Gastroesophageal sphincter (tissue), 4 donors: ENCODE measurements at places on chromosomes 11 and 22. TPM values are rescaled to one million over a fixed set of nuclear protein-coding genes. Genes with fewer than 3 reads are reported as not detected.

DNA sequence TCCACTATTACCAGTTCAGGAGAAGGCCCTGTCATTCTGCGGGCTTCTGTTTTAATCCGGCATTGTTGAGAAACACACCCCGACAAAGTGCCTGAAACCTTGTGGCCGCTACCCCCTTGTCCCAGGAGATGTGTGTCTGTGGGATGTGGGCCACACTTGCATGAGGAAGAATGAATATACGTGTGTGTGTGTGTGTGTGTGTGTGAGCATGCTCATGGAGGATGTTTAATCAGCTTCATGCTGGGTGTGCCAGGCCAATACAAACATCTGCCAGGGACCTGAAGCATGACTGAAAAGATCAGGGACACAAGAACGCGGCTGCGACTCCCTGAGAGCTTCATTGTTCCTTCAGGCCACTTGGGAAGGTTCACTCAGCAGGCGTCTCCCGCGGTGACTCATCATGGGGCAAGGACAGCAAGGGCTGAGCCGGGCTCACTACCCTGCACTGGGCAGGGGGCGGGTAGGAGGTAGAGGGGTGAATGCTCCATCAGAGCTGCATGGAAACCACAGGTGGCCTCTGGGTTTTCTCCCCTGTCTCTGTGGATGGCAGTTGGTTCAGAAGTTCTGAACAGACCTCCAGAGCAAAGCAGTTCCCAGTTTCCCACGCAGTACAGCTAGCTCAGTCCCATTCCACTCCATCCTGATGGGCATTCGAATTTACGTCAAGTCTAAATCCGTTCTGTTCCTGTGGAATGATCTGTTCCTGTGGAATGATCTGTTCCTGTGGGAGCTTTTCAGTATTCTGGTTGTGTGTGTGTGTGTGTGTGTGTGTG is 7.0 kb upstream of the MALAT1 start:
- ATAC-seq: peak; percentile 20

DNA sequence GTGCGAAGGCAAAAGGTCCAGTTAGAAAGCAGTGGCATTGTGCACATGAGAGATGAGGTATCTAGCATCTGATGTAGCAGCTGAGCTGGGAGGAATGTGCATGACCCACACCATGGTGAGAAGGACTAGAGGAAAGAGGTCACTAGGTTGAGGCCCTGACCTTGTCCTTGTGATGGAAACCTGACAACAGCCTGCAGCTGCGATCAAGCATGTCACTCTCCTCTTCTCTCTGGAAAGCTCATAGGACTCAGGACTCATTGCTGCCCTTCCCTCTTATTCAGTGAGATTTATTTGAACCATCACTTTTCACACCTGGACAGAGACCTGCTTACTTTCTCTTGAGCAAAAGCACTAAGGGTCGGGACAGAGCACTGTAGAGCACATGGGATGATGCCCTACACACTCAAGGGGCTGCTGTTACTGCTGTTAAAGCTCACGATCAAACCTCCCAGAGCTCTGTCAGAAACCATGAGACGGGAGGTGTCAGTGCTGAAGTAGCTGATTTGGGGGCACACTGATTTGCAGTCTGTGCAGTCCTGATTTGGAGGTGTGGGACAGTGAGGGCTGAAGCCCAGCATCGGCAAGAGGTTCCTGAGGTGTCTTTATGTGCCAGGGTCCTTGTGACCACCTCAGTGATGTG is 104.3 kb downstream of the VPREB1 start:
- no peak for ATAC-seq

- ATAC-seq: no peak
Observed at GRCh38 chr11:21446939-21447590, 745.8 kb upstream of the ANO5 start.

GRCh38 chr11:26827567-26828081 is 105.8 kb upstream of the SLC5A12 start:
- ATAC-seq: peak; percentile 35

DNA sequence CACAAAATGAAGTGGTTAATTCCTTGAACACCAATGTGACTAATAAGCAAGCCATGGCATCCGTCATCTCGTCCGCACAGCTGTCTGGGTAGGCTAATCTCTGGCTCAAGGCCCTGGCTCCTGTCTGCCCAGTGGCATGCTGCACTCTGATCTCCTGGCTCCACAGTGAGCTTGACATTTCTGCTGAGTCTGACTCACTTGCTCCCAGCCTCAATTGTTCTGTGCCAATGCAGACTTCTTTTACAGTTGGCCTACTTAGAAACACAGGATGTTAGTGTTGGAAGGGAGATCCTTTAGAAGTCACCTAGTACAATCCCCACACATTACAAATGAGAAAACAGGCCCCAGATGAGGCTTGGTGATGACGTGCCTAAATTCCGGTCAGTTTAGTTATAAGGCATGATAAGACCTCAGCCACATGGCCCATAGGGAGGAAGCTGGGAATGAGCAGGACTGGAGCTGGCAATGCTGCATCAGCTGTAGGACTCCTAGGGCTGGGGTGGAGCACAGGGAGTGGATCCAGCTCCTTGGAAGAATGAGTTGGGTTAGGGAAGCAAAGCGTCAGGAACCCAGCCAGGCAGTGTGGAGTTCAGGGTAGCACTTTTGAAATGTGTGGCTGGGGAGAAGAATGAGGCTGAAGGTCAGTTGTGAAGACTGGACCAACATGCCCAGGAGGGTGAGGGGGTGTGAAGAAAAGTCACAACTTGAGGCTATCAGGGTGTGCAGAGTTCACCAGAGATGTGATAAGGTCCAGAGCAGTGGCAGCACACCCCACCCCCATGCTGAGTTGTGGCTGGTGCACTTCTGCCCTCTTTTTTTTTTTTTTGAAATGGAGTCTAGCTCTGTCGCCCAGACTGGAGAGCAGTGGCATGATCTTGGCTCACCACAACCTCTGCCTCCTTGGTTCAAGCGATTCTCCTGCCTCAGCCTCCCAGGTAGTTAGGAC is 70.2 kb upstream of the EED start:
- ATAC-seq: peak; percentile 90

GRCh38 chr22:45424241-45424731 is 10.8 kb downstream of the RIBC2 start:
- ATAC-seq: peak; percentile 58

DNA sequence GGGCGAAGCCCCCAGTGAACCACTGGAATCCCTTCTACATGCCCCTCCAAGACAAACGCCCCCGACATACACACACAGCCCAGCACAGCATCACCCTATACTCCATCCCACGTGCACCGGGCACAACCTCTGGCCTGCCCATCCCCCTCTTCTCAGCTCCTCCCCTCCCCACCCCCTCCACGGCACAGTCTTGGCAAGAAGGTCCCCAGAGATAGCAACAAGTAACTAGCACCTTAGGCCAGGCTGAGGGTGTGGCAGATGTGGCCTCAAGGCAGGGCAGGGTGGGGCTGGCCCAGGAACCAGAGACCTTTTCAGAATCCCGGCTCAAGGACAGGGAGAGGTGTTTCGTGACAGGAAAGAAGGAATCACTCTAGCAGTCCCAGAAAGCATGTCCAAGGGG is 54.3 kb downstream of the CYTH4 start:
- no peak for ATAC-seq

TFIP11 gene
- 20.3 TPM for total RNA-seq

IL10RA gene
- 16.7 TPM for total RNA-seq

- ATAC-seq: no peak
Observed at GRCh38 chr22:45678961-45679912, 7.6 kb downstream of the ATXN10 start.

DNA sequence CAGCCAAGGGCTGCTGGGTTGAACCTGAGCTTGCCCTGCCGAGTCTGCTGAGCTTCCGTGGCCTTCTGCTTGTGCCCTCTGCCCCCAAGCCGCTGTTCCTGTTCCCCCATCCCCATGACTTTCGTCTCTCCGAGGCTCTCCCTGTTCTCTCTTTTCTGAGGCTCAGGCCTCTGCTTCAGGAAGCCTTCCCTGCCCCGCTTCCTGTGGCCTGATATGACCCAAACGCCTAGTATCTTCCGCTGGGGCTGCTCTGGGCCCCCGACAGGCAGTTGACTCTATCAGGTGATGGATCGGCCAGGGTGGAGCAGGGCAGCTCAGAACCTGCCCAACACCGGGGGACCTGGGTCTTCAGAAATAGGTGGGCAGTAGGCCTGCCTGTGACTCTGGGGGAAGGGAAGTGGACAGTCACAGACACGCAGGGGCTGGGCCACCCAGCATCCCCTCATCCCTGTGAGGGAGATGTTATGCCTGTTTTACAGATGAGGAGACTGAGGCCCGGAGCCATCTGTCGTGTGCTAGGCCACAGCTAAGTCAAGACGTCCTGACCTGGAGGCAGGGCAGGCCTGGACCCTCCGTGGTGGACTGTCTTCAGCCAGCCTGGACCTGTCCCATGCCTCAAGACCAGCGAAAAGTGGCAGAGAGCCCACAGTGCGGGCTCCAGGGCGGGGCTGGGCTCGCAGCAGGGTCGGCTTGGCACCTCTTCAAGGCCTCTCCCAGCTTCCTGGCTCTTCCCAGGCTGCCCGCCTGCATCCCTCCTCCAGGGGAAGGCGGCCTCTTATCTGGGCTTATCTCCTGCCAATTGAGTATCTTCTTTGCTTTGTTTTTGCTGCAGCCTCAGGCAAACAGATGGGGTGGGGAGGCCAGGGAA is 16.2 kb downstream of the BAD start:
- ATAC-seq: no peak

PRR5L gene
- 9.7 TPM for total RNA-seq

DNA sequence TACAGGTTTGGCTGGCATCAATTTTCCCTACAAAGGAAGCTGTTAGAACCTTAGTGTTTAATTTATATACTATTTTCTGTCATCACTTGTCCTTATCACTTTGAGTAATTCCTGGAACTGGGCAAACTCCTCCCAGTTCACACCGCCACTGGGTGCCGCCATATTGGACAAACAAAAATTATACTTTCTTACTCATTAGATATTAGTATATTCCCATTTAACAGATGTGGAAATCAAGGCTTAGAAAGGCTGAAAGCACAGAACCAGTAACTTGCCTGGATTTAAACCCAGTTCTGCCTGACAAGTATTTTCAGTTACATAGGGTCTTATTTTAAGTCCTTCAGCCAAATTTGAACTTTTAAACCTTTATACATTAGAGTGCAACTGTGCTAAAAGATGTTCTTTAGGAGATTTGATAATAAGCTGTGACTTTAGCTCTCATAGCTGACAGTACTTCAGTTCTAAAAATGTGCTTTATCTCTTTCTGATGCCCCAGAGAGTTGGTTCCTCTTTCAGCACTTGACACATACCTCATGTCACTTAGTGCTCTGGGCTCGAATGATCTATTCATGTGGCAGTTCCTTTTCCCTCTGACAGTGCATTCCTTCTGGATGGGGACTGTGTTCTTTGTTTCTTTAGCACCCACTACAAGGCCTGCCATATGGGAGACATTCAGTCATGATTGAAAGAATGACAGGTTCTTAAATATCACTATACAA is 25.4 kb downstream of the COA4 start:
- no peak for ATAC-seq

DNA sequence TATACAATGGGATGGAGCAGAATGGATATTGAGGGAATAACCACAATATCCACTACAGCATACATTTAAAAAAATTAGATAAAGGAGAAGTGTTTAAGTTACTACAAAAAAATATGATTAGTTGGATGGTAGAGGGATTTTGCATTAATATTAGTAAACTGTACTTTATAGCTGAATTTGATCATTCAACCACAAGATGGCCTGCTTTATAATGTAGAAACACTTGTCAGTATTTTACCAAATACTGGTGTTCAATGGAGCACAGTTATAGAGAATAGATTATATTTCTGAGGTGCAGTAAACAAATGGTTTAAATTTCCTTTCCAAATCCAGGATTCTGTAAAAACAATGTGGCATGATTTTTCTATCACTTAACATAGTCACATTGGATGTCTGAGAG is 818.8 kb upstream of the CHORDC1 start:
- ATAC-seq: no peak

NRGN gene
- total RNA-seq: 1.9 TPM

DNA sequence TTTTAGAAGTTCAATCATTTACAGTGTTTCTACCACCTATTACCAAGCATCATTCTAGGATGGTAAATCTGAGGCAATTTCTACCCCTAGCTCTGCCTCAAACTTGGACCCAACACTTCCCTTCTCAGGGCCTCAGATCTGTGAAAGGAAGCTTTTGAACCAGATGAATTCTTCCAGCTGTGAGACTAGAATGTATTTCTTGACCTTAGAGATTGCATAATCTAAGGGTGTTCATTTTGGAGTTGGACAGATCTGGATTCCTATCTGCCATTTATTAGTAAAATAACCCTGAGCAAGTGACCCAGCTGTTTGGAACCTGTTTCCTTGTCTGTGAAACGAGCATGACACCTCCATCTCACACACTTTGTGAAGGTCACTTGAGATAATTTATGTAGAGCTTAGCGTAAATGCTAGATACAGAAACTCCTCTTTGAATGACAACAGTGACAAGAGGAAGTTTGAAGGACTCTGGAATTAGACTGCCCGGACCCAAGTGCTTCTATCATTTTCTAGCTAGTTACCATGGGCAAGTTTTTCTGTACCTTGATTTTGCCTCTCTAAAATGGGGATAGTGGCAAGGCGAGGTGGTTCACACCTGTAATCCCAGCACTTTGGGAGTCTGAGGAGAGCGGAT is 3.8 kb upstream of the INTS5 start:
- no peak for ATAC-seq

DGAT2 gene
- 14.4 TPM for total RNA-seq

GRCh38 chr22:17257121-17258001 is 38.1 kb upstream of the ADA2 start:
- no peak for ATAC-seq

GRCh38 chr11:1748636-1749394 is 1.6 kb downstream of the IFITM10 start:
- ATAC-seq: peak; percentile 7

JRKL gene
- 8.2 TPM for total RNA-seq

DNA sequence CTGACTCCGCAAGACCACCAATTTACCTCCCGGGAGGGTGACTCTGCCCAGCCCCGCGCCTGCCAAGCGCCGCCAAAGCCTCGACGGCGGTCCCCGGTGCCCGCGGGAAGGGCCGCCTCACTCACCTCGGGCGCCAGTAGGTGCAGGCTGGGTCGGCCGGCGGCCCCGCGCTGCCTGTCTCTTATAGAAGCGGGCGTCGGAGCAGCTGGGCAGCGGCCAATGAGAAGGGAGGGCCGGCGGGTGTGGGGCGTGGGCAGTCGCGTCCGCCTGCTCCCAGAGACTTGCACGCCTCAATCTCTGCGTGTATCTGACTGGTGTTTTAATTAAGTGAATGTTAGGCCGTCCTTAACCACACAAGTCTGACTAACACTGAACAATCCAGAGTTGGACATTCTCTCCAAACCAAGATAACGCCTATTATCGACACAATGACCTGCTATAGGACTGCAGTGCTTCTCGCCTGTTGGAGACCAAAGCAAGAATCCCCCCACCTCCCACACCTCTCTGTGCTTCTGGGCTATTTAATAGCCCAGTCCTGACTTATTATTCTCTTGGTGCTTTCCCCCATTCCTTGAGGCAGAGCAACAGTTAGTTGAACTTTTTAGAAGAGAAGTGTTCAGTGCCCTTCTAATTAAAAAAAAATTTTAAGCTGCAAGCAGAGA is at the start of gene TPH1:
Gene TPH1, minus strand, starts transcription at position 154 of the 662 bp plus-strand sequence. CDS start 5,507 bp downstream, outside the sequence.
- no peak for ATAC-seq

- peak; percentile 61 for ATAC-seq
Observed at GRCh38 chr11:119373921-119374631, 7.4 kb downstream of the USP2 start.

DNA sequence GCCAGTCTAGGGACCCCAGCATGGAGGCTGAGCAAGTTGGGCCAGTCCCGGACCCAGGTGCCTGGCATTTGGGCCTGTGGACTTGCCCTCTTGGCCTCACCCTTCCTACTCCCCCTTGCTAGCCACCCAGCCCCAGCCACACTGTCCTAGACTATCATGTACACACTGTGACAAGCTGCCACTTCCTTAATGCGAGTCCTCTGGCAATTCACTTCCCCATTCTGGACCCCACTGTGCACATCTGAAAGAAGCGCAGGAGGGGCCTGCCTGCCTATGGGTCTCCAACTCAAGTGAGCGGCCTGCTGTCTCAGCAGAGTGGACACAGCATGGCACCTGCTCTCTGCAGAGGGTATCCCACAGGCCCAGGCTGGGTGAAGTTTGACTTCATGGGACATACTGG is 68.5 kb upstream of the LMO1 start:
- ATAC-seq: no peak
